ENCODE measurements at places on chromosomes 6 and 20.
A peak's percentile ranks its signal among the peaks of the same experiment; 100 is the strongest.

GRCh38 chr6:52361414-52361944 lies 472 bp upstream of the PAQR8 start:
- peak; percentile 38 for DNase-seq

DNA sequence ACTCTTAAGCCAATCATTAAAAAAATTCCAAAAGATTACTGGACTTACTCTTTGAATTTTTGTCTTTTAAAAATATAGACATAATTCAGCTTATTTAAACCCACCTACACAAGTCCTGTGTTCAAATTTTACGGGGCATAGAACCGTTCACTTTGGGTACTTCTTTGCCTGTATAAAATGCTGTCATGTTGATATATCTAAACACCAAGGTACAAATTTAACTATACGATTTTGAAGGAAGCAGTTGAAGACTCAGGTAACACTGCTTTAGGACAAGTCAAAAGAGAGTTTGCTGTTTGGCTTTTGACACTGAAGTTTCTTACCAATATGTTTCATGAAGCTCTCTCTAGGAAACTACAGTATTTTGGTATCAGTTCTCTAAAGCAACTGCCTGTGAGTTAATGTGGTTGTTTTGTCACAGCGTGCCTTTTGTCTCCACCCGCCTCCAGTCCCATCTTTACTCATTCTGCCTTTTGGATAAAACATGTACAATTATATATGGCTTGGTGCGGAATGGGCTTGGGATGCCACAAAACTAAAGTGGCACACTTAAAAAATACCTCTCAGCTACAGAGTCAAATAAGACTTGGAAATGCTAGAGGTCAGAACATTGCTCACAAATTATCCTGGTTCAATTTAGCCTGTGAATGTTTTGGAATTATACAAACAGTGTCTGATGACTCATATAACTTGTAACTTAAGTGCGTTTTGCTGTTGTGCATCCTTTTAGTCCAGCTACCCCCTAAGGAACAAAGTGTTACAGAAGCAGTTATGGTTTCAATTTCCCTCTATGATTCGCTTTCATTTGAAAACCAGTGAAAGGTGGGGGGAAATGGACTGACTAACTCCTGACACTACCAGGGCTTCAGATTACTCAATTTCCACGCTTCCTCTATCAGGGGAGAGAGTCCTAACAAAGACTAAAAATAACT lies 38.7 kb downstream of the RGS17 start:
- DNase-seq, result no peak

DNA sequence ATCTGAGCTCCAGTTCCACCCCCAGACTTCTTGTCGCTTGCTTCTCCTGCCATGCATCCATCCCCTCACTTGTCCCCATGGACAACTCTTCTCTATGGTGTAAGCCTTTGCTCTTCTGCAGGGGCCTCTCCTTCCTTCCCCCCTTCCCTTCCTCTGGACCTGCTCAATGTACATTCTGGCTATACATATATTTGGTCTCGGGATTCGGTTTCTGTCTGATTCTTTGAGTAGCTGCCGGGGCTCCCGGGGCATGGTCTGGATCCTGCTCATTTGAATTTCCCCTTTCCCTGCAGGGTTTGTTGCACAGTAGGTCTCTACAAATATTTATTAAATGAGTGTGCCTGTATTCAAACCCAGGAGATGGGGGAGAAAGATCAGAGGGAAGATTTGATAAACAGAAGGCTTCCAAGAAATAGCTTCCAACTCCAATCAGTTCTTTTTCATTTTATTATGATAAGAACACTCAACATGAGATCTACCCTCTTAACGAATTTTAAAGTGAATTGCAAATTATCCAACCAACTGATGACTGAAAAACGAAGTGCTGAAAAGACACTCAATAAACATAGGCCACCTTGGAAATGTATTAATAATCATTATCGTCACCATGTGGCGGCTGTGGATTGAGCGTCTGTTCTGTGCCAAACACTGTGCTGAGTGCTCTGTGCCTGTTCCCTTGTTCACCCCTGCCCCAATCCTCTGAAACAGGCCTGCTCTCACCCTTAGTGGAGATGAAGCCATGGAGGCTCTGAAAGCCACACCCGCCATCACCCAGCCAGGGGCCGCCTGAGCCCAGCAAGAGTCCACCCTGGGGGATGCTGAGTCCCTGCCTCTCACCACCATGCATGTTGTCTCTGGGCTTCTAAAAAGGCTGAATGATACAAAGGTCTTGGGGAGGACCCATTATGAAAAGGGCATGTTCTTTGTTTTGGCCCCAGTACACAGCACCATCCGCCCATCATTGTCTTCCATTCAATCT lies 34.3 kb upstream of the APCDD1L start:
- no peak for DNase-seq

DNA sequence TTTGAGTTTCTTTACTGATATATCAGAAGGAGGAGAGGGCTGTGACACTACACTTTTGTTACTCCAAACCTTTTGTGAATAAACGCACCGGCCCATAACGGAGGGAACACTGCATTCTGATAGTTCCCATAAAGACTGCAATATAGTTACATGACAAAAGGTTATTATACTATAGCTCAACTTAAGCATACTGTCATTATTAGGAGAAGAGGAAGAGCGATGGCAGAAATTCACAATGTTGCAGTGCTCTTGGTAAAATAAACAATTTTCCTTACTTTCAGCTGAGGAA lies 2.3 kb upstream of the PDE10A start:
- DNase-seq, result no peak

GRCh38 chr6:125611573-125612344 lies 137.7 kb upstream of the HEY2 start:
- no peak for DNase-seq

DNA sequence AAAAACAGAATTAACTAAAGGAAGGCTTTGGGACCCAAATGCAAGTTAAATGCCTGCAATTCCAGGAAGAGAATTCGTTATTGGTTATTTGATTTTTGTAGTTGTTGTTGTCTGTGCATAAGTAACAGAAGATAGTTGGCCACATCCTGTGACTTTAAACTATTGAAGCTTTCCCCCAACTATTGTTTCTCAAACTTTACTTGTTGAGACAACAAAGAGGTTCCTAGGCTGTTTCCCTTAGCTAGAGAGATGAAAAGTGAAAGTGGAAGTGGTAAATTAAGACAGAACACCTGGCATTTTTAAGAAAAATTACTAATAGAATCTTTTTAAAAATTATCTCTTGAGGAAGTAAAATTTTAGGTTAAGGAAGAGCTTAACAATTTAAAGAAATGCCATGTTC lies 525.2 kb downstream of the PKHD1 start:
- no peak for DNase-seq

- no peak for DNase-seq
These were observed 90.5 kb upstream of the LY86 start for GRCh38 chr6:6497976-6498375.

GRCh38 chr6:117481926-117482239 lies 591 bp upstream of the DCBLD1 start:
- DNase-seq, result no peak

DNA sequence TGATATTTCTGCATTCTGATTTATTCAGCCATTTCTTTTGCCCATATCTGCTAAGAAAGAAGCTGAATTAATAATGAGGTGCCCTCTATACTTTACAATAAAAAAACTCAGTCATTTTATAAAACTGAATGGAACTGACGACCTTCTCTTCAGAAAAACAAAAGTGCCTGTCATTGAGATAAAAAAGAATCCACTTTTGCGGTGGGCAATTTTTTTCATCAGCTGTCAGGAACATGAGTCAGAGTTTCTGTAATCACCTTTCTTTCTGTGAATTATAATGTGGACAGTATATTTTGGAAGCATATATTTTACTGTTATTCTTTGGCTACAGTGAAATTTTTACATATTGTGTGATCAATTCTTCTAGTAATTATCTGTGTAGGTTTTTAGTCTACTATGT lies 33.4 kb downstream of the IL20RA start:
- DNase-seq, result no peak

- DNase-seq, result no peak
These were observed 12.4 kb upstream of the MYT1 start for GRCh38 chr20:64151633-64152530.

GRCh38 chr6:43075670-43076463 lies at the start of gene PTK7:
TSS of gene PTK7 (plus strand) at chr6:43076314. CDS start at chr6:43076489, 175 bp downstream.
- peak; percentile 79 for DNase-seq

DNA sequence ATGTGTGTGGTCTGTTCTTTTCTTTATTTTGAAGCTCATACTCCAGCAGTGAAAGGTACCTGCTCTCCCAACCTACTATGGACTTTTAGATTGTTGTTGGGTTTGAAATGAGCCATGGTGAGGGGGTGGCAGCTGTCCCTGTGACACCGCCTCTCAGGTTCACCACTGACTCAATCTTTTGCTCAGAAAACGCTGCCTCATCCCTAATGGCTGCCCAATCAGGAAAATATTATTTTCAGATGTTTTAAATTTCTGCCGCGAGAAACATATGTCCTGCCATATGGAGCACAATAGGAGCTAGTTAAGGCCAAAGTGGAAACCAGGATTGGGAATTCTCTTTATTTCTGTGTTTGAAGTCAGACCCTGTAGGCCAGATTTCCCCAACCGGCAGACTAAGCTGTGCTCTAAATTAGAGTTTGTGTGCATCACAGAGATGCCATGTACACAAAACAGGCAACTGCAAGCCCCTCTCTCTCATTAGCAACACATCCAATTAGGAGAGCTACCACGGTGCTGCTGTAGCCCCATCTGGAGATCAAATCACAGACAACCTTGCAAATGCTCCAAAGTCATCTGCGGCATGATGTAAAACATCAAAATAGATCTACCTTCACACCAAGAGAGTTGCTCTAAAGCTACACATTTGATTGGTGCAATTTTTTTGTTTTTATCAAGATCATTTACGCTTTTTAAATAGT lies 144.1 kb upstream of the BACH2 start:
- no peak for DNase-seq

- DNase-seq, result no peak
These were observed 15.1 kb downstream of the ADGRB3 start for GRCh38 chr6:68650142-68650541.

- no peak for DNase-seq
These were observed 1.9 kb downstream of the SNX5 start for GRCh38 chr20:17966432-17967310.

GRCh38 chr6:6559994-6560570 lies 28.4 kb upstream of the LY86 start:
- DNase-seq, result no peak

GRCh38 chr20:24206995-24207394 lies 218.4 kb upstream of the GGTLC1 start:
- DNase-seq, result no peak

DNA sequence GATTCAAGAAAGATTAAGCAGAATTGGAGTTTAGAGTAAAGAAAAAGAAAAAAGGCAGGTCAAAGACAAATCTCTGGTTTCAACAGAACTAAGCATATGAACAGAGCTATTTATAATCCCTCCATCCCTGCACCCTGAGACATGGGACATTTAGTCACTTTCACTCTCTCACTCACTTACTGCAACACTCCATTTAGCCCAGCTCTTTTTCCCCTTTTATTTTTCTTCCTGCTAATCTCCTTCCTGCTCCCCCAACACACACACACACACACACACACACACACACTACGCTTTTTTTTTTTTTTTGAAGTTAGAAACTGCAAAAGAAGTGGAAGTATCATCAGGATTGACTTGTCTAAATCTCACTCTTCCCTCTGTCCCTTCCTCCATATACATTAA lies 45.1 kb upstream of the TBC1D7 start:
- no peak for DNase-seq

DNA sequence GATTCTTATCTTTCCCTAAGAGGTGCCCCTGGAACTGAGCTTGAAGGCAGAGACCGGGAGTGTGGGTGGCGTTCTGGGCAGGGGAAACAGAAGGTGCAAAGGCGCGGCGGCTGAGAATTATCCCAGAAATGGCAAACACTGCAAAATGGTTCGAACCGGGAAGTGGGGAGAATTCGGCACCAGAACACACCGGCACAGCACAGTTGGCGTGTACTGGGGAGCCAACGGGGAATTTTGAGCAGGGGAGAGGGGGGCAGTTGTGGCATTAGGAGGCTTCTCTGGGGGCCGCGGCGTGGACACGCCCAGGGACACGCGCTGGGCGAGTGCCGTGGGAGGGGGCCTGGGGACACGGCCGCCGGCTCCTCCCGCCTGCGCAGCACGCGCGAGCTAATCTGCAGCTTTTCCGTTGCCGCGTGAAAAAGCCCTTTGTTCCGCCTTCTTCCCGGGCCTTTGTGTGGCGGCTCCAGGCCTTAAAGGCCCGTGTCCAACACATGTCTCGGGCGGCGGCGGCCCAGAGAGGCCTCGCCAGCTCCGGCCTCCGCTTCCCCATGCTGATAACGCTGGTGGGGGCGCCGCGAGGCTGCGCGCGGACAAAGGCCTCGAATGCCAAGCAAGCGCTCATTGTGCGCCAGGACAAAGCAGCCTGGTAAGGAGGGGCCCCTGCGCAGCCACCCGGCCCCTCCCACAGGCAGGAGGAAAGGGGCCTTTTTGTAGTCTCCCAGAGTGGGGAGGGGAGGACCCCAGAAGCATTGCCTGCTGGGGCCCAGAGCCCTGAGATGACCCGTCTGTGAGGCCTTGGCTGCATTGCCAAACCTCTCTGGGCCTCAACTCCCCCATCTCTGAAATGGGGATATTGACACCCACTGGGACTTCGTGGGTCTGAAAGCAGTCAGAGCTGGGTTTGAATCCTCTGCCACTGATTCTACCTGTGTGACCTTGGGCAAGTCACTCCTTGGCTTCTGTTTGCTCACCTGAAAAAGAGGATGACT lies 82.8 kb downstream of the CD40 start:
- DNase-seq, result no peak

- DNase-seq, result no peak
These were observed 562.7 kb downstream of the RFPL4B start for GRCh38 chr6:112909781-112910180.

GRCh38 chr6:90066697-90067096 lies 172.4 kb downstream of the GJA10 start:
- DNase-seq, result no peak

- DNase-seq, result no peak
These were observed 5.0 kb upstream of the GFOD1 start for GRCh38 chr6:13492357-13492756.

- no peak for DNase-seq
These were observed 1006.2 kb upstream of the CITED2 start for GRCh38 chr6:140380427-140381218.
